Left renal cortex interstitium (tissue), 4 donors: ENCODE measurements at places on chromosomes 6 and 20.

- DNase-seq = no peak
These were observed 44.1 kb upstream of the GCM1 start for GRCh38 chr6:53192682-53193188.

- no peak for DNase-seq
These were observed 2.3 kb downstream of the CCND3 start for GRCh38 chr6:41939176-41939847.

GRCh38 chr20:34179637-34180360, 61.4 kb upstream of the ASIP start:
- no peak for DNase-seq

DNA sequence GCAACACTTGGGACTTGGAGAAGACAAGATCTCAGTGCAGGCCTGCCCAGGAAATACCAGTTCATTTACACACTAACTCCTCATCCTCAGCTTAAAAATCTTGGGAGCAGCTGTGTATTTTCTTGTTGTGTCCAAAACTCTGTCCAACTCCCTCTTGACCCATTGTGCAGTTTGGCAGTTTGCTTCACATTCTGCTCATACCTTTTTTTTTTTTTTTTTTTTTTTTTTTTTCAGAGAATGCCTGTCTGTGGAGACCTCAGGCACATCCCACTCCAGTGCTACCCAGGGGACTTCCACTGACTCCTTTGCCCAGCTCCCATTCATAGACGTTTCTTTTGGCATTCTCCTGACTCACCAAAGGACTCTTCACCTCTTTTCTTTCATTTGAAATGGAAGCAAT, 265.8 kb upstream of the TCF21 start:
- DNase-seq = no peak

DNA sequence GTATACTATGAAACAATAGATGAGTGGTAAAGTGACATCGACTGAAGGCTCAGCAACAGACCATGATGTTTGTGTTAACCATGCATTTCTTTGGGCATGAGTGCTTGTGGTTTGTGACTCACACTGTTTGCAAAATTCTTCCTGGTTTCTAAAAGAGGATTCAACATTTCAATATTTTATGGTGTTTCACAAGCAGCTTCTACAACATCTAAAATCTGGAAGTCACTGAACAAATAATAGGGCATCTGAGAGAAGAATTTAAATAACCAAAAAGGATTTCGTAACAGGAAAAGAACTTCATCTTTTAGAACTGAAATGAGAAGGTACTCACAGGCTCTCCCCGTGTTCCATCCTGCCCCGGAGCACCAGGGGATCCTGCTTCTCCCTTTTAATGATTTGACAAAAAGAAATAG, 146.2 kb downstream of the COL21A1 start:
- DNase-seq = no peak

DNA sequence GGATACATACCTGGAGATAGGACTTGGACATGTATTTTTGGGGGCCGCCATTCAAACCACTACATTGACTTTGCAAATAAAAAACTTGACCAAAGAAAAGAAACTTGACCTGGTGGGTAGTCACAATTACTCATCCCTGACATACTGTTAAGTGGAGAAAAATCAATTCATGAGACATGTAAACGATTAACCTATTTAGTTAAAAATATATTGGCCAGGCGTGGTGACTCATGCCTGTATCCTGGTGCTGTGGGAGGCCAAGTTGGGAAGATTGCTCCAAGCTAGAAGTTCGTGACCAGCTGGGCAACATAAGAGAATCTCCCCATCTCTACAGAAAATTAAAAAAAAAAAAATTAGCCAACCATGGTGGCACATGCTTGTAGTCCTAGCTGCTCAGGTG, 2.5 kb upstream of the SRSF12 start:
- DNase-seq = no peak

- no peak for DNase-seq
These were observed 494.6 kb downstream of the RFPL4B start for GRCh38 chr6:112841553-112842329.

DNA sequence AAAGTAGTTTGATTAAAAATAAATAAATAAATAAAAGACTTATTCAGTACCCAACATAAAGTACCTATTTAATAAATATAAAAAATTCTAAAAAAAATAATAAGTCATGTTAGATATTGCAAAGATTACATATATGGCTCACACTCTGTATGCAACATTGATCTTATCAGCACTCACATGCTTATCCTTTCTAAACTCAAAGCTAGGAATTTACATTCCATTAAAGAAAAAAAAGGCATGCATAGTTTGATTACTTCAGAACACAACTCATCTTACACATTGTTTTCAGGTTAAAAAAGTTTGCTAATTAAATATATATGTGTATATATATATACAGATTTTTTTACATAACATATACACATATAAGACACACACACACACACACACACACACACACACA, 96.4 kb downstream of the FILIP1 start:
- DNase-seq = no peak

DNA sequence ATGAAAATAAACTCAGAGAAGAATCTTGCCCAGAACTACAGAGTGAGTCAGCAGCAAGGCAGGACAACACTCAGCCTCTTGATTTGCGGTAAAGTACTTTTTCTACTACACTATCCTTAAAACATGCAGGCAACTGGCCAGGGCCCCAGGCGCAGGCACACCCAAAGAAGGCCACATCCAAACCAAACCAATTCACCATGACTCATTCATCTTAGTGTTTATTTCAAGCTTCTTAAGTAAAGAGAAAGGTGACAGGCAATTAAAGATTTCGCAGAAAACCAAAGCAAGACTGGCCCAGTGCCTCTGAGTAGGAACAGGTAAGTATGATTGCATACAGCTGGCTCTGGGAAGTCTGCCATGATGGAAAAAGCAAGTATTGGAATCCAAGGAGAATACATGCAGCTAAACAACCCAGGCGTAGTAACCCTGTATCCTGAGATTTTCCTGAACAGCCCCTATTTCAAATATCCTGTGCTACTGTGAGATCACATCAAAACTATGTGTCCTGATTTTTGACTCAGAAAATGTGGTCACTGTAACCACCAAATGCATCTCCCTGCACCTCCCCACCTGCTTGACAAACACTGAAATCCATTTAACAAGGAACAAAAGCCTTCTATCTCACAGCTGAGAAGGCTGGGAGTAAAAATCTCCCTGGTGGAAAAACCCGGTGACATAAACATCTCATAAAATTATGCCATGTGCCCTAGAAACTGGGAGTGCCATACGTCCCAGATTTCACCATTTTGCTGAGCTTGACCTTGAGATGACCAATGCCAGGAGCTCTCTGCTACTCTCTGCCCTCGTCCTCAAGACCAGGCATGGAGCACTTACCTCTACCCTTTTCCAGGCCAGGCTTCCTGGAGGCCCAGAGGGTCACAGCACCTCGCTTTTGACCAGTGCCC, 12.4 kb downstream of the WFDC3 start:
- DNase-seq = no peak

GRCh38 chr6:118318648-118319047, 229.4 kb upstream of the PLN start:
- DNase-seq = peak; percentile 34

GRCh38 chr6:32954986-32955802, 2.3 kb upstream of the HLA-DMA start:
- no peak for DNase-seq

GRCh38 chr6:25369433-25370177, 90.4 kb downstream of the CARMIL1 start:
- DNase-seq = no peak

- DNase-seq = no peak
These were observed 31.6 kb downstream of the E2F3 start for GRCh38 chr6:20433321-20433720.

- DNase-seq = no peak
These were observed 152.2 kb downstream of the TRIM27 start for GRCh38 chr6:28771401-28772267.

DNA sequence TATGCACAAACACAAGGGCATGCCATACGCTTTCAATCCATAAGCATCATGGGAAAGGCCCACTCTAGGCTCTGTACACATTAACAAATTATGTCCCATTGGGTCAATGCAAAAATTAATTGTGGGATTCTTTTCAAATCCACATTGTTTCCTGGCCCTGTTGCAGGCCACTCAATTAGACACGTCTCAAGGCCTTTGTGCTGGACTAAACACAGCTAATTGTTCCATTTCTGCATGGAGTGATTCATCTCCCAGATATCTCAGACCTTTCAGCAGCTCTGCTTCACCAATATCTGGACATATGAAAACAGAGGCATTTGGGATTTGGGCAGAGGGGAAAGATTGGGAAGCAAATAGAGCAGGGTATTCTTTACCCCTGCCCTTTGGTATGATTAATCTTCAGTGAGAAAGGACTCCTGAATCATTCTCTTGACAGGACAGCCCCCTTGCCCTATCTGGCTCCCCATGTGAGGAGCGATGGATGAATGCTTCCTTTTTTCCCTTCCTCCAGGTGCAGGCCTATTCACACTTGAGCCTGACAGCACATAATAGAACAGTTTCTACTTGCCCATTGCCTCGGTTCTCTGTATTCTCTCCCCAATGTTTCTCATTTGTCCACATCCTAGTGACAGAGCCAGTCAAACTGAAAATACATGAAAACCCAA, 547.6 kb downstream of the HAO1 start:
- DNase-seq = no peak

- DNase-seq = no peak
These were observed 388.4 kb upstream of the JARID2 start for GRCh38 chr6:14857501-14857900.

DNA sequence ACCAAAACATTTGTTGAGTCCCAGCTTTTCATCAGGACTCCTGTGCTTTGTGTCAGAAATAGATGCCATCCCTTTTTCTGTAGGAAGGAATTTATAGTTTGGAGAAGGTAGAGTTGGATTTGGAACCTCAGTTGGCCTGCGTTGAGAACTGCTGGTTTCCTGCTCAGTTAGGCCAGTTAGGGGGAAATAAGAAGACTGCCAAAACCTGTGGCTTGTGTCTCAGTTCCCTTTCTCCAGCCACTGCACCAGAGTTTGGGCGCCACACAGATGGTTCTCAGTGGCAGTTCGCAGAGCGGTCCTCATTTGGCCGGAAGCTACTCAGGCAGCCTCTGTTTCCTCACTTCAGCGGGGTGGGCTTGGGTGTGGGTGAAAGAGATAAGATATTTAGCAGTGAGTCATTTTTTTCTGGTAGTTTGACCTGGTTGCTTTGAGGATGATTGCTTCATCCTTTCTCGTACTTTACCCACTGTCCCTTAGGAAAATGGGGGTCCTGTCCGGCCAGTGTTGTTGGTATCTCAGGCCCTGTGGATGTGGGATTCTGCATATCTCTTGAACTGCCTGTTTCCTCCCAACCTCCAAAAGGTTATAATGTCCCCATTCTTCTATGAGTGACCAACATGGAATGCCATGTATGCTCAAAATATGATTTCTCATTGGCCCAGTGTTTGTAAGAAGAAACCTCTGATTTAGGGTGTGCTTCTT, 53.7 kb downstream of the JARID2 start:
- no peak for DNase-seq

GRCh38 chr20:50417023-50417329, 93.2 kb upstream of the PTPN1 start:
- no peak for DNase-seq

DNA sequence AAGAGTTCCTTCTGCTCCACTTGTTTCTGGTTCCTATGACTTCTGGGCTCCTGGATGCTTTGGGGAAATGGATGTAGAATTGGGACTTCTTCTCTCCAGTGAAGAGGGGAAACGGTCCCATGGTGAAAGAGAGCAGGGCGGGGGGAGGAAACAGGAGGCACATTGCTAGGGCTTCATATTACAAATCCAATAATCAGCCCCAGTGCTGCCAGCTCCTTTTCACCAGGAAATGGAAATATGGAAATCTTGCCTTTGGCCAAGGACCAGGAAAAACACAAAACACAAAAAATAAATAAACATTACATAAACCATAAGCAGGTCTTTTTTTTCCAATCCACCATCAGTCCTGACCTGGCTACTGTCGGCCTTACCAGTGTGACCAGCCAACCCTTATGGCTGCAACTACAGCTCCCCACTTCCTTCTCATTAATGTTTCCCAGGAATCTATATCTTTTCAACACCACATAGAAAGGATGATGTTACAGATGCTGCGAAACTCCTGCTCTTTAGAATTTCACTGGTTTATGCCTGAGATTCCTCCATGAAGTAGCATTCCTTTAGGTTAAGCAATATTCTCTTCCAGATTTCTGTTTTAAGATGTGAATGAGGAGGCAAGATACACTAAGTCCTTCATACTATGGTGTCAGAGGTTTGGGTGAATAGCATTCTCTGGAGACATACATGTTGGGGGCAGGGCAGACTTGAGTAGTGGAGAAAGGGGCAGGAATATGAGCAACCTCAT, 2.0 kb downstream of the PI3 start:
- DNase-seq = no peak

DNA sequence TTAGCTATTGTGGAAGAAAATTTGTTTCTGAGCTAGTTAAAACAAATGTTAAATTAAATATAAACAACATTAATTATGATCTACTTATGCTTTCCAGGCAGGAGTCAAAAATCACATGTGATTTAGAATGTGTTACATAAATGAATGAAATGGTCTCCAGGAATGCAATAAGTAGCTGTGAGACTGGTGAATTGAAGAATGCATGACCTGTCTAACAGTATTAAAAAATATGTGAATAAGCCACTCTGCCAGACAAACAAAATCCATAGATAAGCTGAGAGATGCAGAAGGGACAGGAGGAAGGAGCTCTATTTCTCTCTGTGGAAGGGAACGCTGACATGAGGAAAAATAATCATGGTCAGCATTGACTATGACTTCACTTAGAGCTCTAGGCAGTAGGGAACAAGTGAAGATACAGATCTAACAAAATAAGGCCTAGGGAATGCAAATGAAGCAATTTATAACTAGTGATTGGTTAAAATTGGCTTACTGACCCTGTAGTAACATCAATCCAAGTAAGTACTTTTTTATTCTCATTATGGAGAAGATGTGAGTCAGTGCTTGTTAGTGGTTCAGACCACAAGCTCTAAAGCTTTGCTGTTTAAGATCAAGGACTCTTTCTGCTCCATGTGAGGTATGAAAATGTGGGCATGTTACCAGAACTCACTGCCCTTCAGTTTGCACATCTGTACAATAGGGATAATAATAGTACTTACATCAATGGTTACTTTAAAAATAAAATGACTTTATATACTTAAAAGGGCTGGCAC, 432.6 kb downstream of the MMUT start:
- no peak for DNase-seq

- DNase-seq = no peak
These were observed 16.8 kb downstream of the TRIM15 start for GRCh38 chr6:30180145-30180544.

DNA sequence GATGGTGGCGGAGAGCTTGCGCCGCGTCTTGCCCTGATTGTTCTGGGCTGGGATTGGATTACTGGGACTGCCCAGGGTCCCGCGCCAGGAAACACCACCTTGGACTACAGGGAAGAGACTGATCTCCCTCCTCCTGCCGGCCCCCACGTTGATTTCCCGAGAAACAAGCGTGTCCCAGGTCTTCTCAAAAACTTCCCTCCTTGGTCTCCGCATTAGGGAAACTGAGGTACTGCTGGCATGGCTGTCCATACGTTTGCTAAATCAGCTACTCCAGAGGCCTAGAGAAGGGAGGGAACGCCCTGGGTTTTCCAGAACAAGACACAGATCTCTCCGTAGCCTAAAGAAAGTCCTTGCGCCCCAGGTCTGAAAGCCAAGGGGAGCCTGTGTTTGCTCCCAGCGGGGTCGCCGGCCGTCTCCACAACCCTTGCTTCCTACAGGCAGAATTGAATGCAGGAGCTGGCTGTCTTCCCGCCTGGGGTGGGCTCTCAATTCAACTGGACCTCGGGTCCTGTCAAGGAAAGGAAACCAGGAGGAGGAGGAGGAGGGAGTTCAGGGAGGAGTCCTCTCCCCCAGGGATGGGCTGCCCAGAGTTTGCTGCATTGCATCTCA, 29.2 kb downstream of the TFAP2A start:
- DNase-seq = no peak
